ENCODE measurements at places on chromosomes 2 and 18.

DNA sequence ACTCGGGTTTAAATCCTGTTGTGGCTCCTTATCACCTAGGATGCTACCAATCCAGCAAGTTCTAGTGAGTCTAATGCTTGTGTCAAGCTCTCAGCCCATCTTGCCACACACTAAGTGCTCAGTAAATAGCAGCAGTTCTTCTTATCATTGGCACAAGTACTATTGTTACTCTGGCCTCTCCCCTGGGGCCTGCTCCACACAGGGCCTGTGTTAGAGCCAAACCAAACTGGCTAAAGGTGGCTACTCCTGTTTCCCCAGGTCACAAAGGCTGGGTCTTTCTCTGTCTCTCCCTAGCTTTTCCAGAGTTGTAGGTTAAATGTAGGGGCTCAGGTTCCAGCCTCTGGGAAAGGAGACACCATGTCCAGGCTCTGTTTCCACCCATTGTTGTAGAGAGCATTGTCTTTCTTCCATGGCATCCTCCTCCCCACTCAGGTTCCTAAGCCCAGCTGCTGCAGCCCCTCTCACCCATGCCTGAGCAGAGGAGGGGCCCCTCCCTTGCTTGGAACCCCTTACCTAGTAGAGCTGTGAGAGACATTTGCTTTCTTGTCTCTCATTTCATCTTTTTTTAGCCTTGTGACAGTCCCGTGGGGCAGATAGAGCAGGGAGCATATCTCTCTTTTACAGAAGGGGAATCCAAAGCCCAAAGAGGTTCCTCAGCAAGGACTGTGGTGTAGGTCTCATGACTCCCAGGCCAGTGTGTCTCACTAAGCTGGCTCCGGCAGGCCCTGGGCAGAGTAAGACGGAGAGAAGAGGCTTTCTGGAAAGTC, 56.4 kb upstream of the OTOF start:
- no peak for DNase-seq

DNA sequence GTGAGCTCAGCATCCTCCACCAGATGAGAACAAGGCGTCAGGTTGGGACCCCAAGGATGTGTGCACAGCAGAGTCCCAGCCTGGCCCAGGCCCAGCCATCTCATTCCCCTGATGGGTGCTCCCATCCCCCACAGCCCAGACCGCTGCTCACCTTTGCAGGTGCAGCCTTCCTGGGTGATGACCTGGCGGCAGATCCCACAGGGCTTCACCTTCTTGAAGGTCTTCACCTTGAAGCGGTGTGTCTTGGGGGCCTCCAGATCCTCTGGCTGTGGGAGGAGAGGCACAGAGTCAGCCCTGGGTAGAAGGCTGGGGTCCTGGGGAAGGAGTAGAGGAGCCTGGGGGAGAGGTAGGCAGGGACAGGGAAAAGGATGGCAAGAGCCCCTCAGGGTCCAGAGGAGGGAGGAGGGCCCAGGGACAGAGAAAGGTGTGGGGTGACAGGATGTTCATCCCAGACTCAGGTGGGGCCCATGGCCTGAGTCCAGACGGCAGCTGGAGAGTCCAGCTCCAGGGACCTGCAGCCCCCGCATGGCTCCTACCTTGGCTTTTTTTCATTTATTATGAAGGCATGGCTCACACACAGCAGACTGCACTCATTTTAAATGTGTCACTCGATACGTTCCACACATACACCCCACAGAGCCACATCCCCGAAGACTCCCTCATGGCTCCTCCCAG, 11.9 kb downstream of the TNS1 start:
- no peak for DNase-seq

GRCh38 chr2:85596026-85596333, 435 bp downstream of the RNF181 start:
- no peak for DNase-seq

DNA sequence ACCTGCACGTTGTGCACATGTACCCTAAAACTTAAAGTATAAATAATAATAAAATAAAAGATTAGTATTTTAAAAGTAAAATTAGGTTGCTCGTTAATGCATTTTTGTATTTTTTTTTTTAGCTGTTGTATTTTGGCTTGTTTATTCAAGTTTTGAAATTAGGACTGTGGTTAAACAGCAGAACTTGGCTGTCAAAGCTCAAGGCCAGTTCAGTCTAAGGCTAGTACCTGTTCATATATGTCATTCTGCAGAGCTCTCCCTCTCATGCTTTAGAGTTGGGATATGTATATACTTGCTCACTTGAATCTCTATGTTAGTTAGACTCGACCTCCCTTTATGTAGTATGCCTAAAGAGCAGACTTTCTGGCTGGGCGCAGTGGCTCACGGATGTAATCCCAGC, 32.7 kb downstream of the MOB4 start:
- DNase-seq, result no peak

- no peak for DNase-seq
These were observed 471.8 kb downstream of the IRS1 start for GRCh38 chr2:226327830-226328229.

DNA sequence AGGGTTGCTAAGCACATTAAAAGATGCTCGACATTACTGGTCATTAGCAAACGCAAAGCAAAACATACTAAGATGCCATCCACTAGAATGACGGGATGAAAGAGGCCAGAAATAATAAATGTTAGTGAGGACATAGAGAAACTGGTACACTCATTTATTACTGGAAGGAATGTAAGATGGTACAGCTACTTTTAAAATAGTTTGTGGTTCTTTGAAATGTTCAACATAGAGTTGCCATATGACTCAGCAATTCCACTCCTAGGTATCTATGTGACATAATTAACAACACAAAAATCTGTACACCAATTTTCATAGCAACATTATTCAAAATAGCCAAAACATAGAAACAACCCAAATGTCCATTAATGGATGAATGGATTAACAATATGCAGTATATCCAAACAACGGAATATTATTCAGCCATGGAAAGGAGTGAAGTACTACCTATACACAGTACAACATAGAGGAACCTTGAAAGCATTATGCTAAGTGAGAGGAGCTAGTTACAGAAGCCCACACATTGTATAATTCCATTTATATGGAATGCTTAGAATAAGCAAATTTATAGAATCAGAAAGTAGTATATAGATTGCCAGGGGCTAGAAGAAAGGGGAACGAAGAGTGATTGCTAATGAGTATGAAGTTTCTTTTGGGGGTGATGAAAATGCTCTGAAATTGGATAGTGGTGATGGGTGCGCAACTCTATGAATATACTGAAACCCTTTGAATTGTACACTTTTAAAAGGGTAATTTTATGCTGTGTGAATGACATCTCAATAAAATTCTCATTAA, 61.9 kb upstream of the IL1R1 start:
- DNase-seq, result no peak

DNA sequence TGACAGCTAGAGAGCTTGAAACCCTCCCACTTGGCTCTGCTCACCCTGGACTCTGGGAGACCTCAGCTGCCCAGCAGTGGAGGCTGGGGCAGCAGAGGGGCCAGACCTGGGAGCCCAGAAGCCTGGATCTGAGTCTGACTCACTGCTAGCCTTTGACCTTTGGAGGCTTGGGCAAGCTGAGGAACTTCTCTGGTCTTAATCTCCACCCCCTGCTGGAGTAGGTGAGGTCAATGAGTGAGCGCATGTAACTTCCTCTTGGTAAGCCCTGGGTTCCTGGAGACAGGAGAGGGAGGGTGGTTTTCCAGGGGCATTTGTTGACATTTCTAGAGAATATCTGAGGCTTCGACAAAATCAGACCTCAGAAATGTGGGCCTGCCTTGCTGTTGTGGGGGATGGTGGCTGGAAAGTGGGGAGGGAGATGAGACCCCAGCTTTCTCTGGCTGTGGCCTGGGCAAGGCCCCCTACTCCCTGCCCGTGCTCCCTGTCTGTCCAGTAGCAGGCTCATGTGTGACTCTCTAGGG, 73.0 kb upstream of the YWHAQ start:
- DNase-seq, result peak; percentile 87
